Dorsolateral prefrontal cortex (tissue), 122 donors: ENCODE measurements at places on chromosomes 6 and 20.

DNA sequence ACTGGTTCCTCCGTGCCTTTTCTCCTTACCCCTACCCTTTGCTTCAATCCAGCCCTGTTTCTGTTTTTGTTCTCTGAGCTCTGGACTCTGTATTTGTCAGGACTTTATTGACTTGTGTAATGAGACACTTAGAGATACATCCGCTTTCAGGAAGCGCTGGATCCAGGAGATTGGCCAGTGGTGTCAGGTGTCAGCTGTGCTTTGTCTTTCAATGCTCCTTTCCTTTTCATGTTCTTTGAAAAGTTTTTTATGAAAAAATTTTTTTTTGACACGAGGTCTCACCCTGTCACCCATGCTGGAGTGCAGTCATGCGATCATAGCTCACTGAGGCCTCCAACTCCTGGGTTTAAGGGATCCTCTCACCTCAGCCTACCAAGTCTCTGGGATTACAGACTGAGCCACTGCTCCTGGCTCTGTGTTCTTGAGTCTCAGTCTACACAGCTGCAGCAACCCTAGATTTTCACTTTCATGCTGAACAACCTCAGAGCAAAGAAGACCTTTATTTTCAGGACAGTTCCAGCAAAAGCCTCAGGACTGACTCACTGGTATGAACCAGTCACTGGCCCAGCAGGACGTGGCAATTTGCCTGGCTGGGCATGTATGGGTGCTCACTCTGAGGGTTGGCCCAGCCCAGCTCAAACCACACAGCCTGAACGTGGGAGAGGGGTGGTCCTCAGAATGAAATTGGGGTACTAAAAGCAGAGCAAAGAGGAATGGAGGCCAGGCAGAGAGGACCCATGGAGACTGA is 108.5 kb downstream of the DHX35 start:
- no peak for DNase-seq

DNA sequence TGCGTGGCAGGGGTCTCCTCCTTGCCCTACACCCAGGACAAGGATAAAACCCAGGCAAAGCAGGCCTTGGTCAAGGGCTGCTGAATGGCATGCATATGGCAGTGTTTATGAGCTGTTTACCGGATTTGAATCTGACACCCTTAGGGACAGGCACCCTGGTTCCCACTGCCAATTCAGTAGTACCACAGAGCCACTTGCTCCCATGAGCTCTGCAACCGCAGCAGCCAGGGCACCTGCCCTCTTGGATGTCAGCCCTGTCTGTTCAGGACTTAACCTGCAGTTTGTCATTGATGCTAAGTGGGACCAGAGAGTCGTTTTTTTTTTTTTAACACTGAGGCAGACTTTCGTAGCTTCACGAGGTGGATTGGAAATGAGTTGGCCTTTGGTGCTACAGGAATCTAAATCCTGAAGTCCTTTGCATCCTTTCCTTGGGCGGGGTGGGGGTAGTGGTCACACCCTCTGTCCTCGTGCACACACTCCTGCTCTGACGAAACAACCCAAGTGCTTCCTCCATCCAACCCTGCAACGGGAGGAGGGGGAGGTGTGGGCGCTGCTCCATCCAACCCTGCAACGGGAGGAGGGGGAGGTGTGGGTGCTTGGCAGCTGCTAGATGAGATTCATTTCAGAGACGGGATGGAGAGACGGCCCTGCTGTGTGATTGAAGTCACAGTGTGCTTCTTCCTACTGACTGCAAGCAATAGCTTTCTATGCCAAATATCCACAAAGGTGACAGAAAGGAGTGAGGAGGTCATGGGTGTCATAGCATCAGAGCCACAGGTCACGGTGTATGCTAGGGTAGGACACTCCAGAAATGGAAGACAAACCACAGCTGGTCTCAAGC is 166.5 kb downstream of the SMOC2 start:
- DNase-seq: no peak

- no peak for DNase-seq
Measured at GRCh38 chr6:5510331-5511133, 249.2 kb downstream of the FARS2 start.

- DNase-seq: no peak
Measured at GRCh38 chr6:133959667-133960368, 6.8 kb downstream of the TBPL1 start.
